ENCODE measurements at places on chromosomes 12 and 14.

GRCh38 chr12:87196321-87196720 lies 832.9 kb downstream of the C12orf50 start:
- no peak for DNase-seq

- no peak for DNase-seq
Observed at GRCh38 chr12:91395628-91396135, 213.1 kb upstream of the DCN start.

DNA sequence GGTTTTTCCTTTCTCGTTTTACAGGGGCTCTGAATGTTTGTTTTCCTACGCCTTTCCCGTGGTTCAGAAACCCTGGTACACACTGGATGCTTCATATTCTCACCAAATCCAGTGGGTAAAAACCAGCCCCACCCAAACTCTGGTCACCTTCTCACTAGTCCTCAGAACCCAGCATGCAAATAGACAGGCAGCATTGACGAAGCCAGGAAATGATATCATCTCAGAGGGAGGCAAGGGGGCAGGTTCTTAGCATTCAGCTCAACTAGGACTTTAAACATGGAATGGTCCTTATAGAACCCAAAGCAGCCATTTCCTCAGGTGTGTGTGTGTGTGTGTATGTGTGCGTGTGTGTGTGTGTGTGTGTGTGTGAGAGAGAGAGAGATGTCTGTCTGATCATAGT lies 142.0 kb downstream of the KCNK10 start:
- no peak for DNase-seq

DNA sequence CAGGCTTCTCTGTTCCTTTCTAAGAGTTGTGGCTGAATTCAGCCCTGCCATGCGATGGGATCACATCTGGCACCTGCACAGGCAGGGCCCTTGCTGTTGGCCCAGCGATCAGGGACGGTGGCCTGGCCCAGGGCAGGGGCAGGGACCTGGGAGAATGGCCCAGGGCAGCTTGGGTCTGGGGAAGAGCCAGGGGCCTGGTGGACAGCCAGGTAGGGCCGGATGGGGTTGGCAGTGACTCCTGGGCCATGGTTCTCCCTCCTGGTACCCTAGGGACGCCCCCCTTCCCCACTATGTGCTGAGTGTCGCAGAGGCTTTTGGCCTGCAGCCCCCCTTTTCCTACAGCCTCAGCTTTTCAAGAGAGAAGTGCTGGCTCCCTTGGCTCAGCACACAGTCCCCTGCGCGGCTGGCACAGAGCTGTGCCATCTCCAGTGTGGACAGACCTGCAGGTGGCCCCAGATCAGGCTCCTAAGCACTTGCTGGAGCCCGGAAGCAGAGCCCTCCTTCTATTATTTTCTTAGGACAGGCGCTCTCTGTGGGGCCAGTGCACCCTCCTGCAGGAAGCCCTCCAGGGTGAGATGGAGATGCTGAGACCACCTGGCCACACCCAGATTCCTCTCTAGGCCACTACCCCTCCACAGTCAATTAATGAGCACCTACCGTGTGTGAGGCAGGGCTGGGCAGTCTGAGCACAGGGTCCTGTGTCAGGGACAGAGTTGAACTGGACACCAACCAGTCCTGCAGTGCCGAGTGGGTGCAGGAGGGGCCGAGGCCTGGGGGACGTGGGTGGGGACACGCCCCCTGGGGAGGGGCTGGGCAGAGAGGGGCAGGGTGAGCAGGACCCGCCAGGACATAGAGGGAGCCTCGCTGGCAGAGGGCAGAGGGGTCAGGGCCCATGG lies 267.6 kb downstream of the ADGRD1 start:
- DNase-seq: no peak

GRCh38 chr12:47029903-47030302 lies 49.5 kb upstream of the PCED1B start:
- no peak for DNase-seq

Data from activated T-cell treated with anti-CD3 and anti-CD28 coated beads, Interleukin-2, amount 50 U/mL, for 48 hours (primary cell).